ENCODE measurements at places on chromosomes 13 and 19.

DNA sequence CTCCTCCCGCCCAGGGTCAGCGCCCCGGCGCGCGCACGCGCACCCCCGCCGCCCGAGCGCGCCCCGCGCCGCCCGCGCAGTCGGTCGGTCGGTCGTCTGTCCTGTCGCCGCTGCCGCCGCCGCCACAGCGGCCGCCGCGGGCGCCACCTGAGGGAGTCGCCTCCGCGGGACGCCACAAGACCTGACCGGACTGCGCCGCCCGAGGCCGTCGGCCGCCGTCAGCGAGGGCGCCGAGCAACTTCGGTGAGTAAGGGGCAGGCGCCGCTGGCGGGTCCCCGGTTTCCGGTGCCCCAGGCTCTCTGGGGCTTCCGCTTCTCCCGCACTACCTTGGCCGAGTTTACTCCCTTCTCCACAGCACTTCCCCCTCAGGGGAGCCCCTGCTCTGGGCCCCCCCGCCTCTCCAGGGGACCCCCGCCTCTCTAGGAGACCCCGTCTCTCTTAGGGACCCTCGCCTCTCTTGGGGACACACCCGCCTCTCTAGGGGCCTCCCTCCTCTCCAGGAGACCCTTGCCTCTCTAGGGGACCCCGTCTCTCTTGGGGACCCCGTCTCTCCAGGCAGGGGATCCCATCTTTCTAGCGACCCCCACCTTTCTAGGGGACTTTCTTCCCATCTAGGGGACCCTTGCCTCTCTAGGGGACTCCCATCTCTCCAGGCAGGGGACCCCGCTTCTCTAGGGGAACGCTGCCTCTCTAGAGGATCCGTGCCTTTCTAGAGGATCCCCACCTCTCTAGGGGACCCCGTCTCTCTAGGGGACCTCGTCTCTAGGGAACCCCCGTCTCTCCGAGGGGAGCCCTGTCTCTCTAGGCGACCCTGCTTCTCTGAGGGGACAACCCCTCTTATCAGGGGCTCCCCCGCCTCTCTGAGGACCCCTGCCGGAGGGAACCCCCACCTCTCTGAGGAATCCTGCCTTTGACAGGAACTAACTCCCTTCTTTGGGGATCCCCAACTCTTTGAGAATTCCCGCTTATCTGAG, 19.3 kb upstream of the GATAD2A start:
- no peak for DNase-seq

- DNase-seq = no peak
Measured at GRCh38 chr19:18650468-18651041, 13.7 kb downstream of the KLHL26 start.

DNA sequence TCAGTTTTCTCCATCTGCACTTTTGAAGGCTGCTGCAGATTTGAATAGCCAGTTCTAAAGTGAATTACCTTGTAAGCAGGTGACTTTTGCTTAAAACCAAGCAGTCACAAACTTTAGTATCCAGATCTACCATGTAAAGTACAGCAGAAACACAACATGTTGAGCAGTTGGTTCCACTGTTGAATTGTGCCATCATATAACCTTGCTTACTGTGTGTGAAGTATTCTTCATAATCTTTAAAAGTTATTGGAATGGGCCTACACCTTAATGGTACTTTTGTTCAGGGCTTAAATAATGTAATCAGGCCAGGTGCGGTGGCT, 23.2 kb upstream of the MTUS2 start:
- DNase-seq = no peak

DNA sequence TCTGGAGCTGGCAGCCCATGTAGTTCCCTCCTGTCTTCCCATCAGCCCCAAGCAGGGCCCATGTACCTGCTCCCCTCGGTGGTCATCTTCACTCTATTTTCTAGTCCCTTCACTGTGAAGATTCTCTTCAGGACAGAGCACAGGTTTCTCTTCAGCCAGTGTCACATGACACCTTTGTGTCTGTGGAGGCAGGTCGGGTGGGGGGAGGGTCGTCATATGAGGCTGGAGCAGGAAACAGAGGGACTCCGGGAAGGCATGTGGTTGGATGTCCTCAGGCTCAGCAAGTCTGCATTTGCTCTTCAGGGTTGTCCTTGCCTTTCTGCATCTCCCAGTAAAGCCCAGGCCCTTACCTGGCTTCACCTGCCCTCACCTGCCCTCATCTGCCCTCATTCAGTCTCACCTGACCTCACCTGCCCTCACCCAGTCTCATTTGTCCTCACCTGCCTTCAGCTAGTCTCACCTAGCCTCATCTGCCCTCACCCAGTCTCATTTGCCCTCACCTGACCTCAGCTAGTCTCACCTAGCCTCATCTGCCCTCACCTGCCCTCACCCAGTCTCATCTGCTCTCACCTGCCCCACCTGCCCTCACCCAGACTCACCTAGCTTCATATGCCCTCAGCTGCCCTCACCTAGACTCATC, 120.3 kb downstream of the ZDHHC20 start:
- DNase-seq = no peak

DNA sequence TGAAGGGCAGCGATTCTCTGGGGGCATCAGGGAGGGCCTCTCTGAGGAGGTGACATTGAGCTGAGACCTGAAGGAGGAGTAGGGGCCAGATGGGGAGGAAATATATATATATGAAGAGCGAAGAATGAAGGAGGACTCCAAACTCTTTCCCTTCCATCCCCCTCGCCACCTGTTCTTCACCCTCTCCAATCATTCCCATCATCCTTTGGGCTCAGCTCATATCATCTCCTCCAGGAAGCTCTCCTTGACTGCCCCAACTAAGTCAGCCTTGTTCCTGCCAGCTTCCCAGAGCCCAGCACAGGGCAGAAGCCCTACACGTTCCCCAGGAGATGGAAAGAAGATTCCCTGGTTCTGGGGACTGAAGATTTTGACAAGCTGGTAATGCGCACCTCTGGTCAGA, 33.0 kb upstream of the SEMA6B start:
- no peak for DNase-seq
